ENCODE measurements at places on chromosomes 3 and 15.

DNA sequence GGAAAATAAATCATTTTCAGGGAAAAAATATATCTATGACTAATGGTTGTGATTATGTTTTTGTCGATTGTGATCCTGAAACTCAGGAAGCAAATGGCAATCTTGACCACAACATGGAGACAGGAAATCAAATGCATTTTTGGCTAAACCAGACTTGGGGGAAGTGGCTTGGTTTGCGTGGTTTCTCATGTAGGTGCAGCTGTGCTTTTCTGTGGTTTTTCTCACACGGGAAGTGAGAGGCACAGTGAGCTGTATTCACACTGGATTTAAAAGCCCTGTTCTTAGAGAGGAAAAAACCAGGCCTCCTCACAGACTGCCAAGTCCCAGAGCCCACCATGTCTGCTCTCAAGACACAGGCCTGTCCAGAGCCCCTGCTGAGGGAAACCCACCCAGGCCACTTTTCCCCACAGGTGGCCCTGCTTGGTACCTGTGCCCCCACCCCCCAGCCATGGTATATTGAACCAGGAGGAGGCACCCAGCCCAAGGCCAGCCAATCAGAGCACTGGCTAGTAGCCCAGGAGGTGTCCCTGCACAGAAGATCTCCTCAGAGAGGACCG lies 46.1 kb downstream of the BTD start:
- peak; percentile 79 for ATAC-seq

GRCh38 chr3:174168538-174169254 lies 690.4 kb upstream of the NAALADL2 start:
- ATAC-seq = no peak

DNA sequence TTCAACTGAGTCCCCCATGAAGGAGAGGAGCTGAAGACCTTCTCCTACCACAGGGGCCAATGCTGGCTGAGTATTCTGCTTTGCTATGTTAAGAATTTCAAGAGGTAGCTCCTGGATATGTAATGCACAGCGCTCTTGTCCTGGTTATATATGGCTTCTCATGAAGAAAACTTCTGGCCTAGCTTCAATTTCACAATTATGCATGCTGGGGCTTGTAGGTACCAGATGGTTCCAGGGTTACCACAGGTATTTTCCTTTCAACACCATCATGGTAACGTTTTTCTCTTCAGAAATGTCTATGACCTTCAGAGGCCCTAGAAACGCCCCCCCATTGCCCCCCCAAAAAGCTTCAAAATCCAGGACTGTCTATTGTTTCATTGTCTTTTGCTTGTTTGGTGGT lies 311.7 kb upstream of the ICE2 start:
- no peak for ATAC-seq

DNA sequence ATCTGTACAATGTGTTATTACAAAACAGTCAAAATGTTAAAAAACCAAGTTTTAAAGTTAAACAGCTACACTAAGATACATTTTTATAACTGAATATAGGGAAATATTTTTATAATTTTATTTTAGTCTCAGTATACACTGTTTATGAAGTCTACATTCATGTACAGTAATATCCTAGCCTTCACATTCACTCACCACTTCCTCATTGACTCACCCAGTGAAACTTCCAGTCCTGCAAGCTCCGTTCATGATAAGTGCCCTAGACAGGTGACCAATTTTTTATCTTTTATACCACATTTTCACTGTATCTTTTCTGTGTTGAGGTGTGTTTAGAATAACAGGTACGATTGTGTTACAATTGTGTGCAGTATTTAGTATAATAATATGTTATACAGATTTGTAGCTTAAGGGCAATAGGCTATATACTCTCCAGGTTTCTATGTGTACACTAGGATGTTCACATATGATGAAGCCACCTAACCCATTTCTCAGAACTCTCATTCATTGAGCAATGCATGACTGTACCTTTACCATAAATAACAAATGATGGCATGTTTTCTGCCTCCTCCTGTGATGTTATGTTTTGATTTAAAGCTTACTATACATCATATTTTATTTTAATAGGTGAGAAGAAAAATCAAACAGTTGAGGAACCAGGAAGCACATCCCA lies 388.4 kb upstream of the NDN start:
- no peak for ATAC-seq

DNA sequence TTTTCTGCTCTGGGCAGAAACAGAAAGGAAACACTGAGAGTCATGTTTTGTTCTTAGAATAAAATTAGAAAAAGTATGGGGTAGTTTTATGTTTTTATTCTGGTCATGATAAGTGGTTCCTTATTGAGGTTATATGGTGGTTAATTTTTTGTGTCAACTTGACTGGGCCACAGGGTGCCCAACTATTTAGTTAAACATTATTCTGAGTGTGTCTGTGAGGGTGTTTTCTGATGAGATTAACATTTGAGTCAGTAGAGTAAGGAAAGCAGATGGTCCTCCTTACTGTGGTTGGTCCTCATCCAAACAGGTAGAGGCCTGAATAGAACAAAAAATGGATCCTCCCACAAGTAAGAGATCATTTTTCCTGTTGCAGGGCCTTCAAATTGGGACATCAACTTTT lies 98.9 kb downstream of the C3orf38 start:
- ATAC-seq = no peak

- ATAC-seq = no peak
Measured at GRCh38 chr15:71256934-71257664, 141.8 kb downstream of the THSD4 start.

DNA sequence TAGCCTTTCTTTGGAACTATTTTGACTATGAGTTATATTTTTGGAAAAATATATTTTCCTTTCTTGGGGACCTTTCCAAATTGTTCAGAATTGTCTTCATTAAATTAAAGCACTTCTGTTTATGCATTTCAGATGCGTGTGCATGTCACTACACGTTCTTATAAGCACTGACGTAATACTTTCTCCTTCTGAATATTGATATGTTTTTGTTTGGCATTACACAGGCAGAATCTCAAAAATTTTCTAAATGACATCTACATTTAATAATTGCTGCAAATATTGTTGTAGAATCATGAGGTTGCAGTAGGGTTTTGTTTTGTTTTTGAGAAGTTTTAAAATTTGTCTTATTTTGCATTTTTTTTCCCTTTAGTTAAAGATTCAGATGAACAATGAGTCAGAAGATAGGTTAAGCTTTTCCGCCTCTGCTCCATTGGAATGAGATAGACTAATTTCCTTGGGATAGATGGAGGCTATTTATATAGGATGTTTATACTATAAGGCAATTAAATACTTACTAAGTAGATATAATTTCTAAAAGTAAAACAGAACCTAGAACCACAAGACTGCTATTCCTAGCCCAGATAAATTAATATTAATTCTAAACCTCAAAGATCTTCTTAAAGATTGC lies 110.8 kb downstream of the MBNL1 start:
- no peak for ATAC-seq

- ATAC-seq = peak; percentile 6
Measured at GRCh38 chr3:18124501-18124900, 300.6 kb downstream of the SATB1 start.

DNA sequence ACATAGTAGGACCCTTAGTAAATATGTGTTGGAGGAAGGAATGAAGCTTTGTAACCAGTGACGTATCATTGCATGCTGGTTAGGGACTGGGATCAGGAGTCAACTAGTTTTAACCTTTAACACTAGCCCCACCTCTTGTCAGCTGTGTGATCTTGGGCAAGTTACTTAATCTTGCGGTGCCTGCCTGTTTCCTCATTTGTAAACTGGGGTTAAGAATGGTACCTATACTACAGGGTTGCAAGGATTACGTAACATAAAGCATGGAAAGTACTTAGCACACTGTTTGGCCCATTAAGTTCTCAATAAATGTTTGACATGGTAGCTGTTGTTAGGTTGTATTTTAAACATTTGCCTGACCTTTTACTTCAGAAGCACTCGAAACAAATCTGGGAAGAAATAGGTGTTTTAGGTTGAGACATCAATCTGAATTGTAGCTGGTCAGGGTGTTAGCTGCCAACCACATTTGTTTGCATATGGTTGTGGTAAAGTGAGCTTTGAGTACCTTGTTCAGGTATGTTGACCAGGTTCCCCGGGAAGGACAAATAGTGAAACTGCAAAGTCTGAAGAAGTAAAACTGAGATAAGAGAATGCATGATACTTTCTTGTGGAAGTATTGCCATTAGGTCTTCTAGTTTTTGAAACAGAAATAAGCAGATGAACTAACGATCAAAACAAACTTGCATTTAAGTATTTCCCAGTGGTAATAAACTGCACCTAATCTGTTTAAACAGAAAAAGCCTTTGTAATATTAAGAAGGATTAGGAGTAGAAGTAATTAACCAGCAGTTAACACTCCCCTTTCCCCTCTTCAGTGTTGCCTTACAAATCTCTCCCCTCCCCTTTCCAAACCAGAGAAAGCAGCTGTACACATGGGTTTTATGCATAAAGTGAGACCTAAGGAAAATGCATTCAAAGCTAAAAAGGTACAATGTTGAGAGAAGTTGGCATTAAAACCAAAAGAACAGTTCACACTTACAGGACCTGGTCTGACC lies 25.8 kb upstream of the SCAANT1 start:
- ATAC-seq = no peak

GRCh38 chr3:69568458-69568857 lies 170.8 kb upstream of the MITF start:
- no peak for ATAC-seq

- ATAC-seq = no peak
Measured at GRCh38 chr3:187717572-187717971, 15.2 kb upstream of the RTP2 start.

DNA sequence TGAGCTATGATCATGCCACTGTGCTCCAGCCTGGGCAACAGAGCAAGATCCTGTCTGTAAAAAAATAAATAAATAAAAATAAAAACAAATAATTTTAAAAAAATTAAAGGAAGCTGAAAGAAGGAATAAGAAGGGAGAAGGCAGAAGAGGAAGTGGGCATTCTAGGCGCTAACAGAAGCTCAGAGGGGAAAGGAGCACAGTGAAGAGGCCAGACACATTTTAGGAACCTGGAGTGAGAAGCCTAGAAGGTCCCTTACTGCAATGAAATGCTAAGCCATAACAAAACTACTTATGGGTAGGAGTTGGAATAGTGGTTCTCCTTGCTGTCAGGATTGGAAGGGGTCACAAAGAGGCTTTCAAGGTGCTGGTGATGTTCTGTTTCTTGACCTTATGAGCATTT lies 64.0 kb downstream of the ITGB5 start:
- ATAC-seq = no peak

- ATAC-seq = no peak
Measured at GRCh38 chr3:31743331-31744089, 210.8 kb downstream of the STT3B start.

GRCh38 chr3:134073583-134073945 lies 43.8 kb upstream of the SLCO2A1 start:
- no peak for ATAC-seq

DNA sequence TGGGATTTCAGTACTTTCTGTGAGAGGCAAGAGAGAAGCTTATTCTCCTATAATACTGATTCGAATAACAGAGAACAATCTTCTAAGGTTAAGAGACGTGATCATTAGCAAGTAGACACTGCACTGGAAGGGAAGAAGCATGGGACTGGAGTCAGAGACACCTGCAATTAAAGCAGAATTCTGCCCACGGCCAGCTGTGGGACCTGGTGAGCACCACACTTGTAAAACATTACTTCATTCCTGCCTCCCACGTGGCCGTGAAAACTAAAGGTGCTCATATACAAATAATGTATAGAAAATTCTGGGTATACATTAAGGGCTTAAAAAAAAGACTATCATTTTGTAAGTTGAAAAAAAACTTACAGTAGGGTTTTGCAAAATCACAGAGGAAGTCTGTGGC lies 2.0 kb downstream of the TM2D3 start:
- ATAC-seq = no peak

DNA sequence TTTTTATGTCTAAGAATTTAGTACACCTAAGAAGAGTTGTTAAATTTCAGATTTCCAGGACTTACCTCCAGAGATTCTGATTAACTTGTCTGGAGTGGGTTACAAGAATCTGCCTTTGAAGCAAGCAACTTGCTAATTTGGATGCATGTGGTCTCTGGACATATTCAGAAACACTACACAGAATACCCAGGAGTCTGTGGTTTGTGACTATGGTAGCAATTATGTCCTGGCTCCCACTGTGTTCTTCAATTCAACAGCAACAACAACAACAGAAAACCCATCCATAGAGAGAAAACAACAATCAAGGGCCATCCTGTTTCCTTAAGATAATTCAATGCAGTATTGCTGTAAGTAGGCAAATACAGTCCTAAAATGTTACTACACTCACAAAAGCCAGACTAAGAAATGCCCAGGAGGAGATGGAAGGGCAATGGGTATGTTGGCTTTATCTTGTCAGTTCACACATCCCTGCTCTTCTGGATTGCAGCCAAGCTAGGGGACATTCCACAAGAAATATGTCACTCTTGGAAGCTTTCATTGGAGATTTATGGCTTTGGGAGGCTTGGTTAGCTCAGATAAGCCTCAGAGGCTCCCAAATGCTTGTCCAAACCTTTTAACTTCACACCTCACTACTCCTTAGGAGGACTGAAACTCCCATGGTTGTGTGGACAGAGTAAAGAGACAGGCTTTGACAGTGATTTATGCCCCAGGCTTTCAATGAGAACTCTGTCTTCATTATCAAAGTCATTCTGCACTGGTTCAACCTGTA lies 99.4 kb upstream of the MRPL3 start:
- no peak for ATAC-seq

DNA sequence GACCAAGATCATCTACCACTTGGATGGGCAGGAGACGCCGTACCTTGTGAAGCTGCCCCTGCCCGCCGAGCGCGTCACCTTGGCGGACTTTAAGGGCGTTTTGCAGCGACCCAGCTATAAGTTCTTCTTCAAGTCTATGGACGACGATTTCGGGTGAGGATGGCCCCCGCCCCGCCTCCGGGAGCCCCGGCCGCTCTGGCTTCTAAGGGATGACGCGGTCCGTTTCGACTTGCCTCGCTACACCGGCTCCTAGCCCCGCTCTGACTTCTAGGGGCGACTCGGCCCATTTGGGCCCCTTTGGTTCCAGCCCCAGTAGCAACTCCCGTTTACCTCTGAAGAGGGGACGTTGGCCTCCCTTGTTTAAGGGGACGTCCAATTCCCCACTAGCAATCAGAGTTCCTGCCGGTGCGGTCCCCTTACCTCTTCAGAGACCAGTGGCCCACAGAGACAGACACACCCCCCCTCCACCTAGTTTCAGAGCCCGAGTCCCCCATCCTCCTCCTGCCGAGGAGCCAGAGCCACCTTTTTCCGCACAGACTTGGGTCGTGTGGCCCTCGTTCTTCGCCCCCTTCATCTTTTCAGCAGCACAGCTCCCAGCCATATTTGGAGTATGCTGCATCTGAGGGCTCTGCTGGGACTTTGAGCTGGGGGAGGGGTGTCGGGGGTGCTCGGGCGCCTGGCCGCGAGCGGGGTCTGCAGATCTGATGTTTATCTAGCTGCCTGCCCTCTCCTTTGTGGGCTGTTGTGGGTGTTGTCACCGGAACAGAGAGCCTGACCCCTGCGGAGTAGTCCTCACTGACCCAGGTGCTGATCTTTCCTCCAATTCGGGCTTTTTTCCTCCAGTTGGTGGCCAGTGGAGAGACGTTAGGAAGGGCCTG lies 706 bp downstream of the DVL3 start:
- ATAC-seq = peak; percentile 67
